Stimulated activated CD4-positive, alpha-beta T cell treated with anti-CD3 and anti-CD28 coated beads, TNF-alpha, amount 100 ng/mL, for 48 hours (primary cell): ENCODE measurements at places on chromosomes 13 and 19.

DNA sequence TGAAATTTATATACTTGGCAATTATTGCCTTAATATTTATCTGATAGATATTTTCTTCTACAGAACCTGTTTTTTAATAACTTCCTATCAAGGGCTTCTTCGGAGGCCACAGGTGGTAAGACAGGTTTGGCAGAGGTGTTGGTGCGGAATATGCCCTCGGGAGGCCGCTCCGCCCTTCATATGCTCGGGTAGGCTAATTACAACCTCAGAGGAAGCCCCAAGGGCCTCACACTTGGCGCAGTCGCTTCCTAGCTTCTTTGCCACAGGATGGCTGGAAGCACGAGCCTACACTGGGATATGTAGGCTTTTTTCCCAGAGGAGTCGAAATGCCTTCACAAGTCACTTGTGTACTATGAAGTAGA, 68.8 kb downstream of the LMO7 start:
- DNase-seq, result no peak

GRCh38 chr13:36190771-36191170, 23.6 kb downstream of the SOHLH2 start:
- no peak for DNase-seq

GRCh38 chr19:29006057-29006735, 206.8 kb downstream of the UQCRFS1 start:
- DNase-seq, result no peak

GRCh38 chr19:29260477-29261317, 47.7 kb upstream of the UQCRFS1 start:
- no peak for DNase-seq

GRCh38 chr19:591099-591958, 1.6 kb downstream of the HCN2 start:
- no peak for DNase-seq

GRCh38 chr19:49271080-49271753, 53.8 kb downstream of the SLC6A16 start:
- no peak for DNase-seq

DNA sequence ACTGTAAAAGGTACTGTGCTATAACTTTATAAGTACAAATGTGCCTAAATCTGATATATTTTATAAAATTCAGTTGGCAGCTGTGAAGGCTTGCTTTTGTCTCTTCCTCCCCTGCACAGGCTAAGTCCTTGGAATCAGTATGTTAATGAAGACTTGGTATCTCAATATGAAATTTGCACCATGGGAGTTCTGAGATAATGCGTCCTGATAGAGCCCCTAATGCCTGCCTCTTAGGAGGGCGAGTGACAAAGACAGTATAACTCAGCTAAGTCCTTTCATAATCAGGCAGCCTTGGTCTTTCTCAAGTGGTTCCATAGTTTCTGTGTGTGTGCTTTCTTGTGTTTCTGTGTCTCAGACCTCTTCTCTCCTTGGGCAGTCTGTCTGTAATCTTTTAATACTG, 14.7 kb downstream of the LRCH1 start:
- DNase-seq, result no peak

DNA sequence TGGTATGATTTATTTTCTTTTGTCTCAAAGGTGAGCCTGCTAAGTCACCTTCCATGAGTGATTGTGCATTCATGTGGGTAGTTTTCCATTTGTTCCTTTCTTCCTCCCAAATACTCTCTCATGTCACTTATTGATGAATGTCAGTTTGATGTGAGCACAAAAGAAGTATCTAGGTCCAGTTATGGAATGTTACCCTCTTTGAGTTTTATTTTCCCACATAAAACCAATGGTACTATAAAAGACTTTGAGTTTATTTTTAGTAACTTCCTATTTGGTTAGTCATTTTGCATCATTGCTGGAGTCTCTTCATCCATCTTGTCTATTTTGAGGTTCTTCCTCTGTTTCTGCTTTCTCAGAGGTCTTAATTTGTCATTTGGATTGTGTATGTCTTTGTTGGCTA, 321.3 kb downstream of the GPC6 start:
- DNase-seq, result no peak

- DNase-seq, result no peak
These were observed 15.5 kb downstream of the PGLS start for GRCh38 chr19:17526922-17527321.

- no peak for DNase-seq
These were observed 66.5 kb upstream of the USPL1 start for GRCh38 chr13:30551189-30551588.

GRCh38 chr13:44578067-44578400, 1.9 kb upstream of the TSC22D1 start:
- no peak for DNase-seq

DNA sequence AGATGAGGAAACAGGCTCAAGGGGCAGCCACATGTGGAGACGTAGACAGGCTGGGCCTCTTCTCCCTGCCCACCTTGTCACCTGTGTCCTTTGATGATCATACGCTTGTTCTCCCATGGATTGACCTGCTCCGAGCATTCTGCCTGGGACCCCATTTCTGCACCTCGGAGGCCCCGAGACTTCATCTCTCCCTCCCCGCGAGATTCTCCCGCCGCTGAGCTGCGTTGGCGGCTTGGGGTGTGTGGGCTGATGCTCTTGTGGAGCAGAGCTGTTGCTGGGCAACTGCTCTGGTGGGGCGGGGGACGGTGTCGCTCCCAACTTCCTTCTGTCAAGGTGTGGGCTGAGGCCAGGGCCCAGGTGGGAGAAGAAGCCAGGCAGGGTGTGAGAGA, 22.1 kb downstream of the MAST3 start:
- DNase-seq, result no peak

- no peak for DNase-seq
These were observed 93.4 kb downstream of the KCTD12 start for GRCh38 chr13:76792731-76793347.

DNA sequence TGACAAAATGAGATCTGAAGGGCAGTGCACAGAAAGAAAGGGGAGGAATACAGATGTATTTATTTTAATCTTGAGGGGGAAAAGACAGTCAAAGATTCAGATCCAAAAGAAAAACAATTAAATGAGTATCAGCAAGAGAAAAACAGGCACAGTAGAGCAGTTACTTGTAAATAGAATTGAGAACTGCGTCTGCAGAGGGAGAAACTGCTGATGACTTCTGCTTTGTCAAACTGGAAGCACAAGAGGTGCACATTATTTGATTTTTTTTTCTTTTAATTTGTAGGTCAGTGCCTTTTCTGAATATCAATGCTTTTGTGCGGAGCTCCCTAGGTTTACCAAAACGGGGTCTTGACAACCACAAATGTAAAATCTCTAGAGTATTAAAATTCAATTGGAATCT, 37.3 kb downstream of the EFNB2 start:
- DNase-seq, result no peak

DNA sequence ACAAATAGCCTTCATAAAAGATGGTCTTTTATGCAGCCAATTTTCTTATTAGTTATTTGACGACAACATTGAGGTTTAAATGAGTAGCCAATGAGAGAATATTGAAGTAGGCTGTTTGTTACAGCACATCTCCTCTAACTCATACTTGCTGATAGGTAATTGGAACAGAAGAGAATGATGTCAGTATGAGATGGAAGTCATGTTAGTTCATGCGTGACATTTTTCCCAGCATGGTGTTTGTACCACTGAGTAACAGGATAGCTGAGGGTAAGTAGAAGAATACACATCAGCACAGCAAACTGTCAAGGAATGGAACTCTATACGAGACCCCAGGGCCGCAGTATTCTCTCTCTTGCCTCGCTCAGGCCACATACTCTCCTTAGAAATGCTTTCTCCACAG, 37.2 kb downstream of the COL4A2 start:
- DNase-seq, result no peak

- no peak for DNase-seq
These were observed 30.8 kb upstream of the RFC3 start for GRCh38 chr13:33787051-33787591.

GRCh38 chr13:39481491-39481890, 121.5 kb downstream of the LHFPL6 start:
- DNase-seq, result no peak

DNA sequence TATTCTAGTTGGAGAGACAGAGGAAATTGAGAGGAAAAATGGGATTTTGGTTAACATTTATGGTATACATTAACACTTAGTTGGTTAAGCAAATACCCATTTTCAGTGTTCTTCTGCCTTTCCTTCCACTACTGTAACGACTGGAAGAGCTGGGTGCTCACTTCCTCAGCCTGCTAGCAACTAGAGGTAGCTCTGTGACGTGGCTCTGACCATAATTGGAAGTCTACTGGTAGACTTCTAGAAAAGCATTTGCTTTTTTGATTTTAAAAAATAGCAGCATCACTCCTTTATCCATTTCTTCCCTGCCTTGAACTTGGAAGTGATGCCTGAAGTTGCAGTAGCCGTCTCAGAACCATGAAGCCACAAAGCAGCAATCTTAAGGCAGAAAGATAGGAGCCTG, 15.9 kb downstream of the NHLRC3 start:
- DNase-seq, result no peak

- DNase-seq, result no peak
These were observed 699 bp downstream of the MEGF8 start for GRCh38 chr19:42325896-42326771.

- DNase-seq, result no peak
These were observed 8.1 kb downstream of the TIMM29 start for GRCh38 chr19:10936661-10937084.

- no peak for DNase-seq
These were observed 3.6 kb downstream of the GJA3 start for GRCh38 chr13:20157151-20157796.

- DNase-seq, result no peak
These were observed 14.5 kb upstream of the TSPAN16 start for GRCh38 chr19:11281356-11282049.

GRCh38 chr13:58865286-58865685, 1233.7 kb downstream of the PCDH17 start:
- no peak for DNase-seq

- DNase-seq, result no peak
These were observed 225.0 kb downstream of the FGF14 start for GRCh38 chr13:102176846-102177245.

GRCh38 chr13:33554919-33555791, 262.8 kb upstream of the RFC3 start:
- no peak for DNase-seq

- no peak for DNase-seq
These were observed 141.6 kb downstream of the KDM4B start for GRCh38 chr19:5110546-5110945.

- no peak for DNase-seq
These were observed 73.4 kb downstream of the COL4A2 start for GRCh38 chr13:110380359-110381028.

DNA sequence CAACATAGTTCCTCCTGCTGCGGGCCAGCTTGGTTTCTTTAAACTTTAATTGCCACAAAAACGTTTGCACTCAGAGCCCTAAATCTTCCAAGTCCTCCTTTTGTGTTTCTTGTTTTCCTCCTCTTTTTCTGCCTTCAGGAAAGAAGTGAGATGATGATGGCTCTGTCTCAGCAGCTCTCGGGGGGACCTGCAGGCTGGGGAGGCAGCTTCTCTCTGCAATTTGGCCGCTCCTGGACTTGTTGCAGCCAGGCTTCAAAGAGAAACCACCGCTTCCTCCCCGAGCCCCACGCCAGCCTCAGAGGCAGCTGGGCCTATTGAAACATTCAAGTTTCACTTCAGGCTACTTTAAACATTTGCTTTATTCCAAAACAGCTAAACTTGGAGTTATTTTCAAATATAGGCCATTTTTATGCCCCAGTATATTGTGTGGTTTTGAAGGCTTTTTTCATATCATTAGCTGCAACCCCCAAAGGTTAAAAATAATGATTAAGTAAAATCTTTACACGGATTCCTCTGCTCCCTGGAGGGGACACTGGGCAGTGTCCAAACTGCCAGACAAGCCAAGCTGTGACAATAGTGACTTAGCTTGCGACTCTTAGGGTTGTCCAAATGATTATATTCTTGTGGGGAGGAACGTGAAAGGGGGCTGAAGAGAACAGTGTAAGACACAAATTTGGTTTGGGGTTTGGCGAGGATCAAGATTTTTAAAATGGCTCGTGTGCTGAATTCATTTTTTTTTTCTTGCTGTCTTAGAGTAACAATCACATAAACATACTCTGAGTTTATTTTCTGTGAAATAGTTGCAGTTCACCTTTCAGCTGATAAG, 330.8 kb downstream of the DLEU7 start:
- no peak for DNase-seq

DNA sequence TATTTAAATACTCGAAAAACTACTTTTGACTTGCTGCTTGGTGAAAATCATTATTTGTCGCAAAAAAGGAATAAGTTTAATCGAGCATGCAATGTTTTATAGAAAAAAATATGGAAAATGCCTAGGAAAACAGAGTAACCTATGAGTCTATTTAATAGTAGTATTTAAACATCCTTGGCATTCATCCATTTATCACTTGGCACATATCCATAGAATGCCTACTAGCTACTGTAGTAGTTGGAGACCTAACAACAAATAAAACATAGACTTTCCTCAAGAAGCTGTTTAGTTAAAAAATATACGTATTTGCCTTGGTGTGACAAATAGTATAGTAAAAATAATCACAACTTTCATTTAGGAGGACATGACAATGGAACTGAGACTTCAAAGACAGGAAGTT, 302.1 kb downstream of the DIAPH3 start:
- no peak for DNase-seq

- DNase-seq, result peak; percentile 93
These were observed 3.7 kb upstream of the ZNF665 start for GRCh38 chr19:53196777-53197396.

- DNase-seq, result peak; percentile 12
These were observed 6.0 kb downstream of the RNASEH2B start for GRCh38 chr13:50915565-50915964.

DNA sequence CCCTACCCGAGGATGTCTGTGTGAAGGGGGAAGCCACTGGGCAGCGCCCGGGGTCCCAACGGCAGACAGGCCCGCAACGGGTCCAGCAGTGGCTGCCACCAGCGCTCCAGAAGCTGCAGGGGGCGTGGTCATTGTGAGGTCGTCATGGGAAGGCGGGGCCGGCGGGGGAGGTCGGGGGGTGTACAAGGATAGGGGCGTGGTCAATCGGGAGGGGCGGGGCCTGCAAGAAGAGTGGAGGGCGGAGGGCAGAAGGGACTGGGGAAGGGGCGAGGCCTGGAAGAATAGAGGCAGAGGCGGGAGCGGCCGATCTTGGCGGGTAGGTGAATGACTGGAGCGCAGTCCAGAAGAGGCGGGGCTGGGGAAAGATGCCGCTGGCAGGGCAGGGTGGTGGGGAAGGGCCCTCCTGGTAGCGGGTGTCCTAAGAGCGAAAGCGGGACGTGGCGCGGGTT, 4.4 kb downstream of the FUZ start:
- DNase-seq, result peak; percentile 73

DNA sequence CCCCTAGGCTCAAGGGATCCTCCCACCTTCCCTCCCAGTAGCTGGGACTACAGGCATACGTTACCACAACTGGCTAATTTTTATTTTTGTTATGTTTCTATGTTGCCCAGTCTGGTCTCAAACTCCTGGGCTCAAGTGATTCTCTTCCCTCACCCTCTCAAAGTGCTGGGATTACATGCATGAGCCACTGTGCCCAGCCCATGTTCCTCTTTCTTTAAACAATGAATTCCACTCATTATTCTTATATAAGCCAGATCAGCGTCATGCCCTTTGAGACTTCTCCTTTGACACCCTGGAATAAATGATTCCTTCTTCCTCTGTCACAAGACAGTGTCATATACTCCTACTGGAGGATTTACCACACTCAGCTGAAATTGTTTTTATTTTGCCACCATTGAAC, 519.9 kb upstream of the SPRY2 start:
- no peak for DNase-seq
